ENCODE measurements at places on chromosomes 7 and 10.

- DNase-seq = no peak
These were observed 21.5 kb upstream of the SMKR1 start for GRCh38 chr7:129480674-129481363.

DNA sequence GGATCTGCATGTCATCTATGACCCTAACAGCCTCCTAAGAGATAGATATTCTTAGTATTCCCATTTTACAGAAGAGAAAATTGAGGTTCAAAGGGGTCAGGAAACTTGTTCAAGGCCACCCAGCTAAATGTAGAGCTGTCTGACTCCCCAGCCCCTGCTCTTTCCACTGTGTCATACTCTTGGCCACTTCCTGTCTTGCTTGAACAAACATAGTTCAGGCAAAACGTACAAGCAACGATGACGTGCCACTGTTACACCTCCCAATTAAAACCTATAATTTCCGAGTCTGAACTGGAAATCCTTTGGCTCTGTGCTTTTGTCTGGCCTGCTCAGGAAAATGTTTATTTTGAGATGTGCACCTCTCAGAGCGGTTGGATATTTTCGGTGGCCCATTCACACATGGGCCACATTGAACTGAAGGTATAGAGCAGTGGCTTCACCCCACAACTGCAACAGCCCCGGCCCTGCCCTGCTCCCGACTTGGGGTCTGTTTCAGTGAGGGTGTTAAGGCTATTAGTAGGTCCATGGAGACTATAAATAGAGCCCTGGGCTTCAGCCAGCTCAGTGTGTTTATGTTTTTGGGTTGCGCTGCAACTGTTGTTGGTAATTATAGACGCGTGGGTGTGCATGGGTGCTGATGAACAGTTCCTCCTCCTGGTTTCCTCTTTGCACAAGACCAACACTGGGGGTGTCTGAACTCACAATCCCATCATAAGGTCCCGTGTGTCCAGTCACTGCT is 172.3 kb upstream of the ADO start:
- DNase-seq = no peak

DNA sequence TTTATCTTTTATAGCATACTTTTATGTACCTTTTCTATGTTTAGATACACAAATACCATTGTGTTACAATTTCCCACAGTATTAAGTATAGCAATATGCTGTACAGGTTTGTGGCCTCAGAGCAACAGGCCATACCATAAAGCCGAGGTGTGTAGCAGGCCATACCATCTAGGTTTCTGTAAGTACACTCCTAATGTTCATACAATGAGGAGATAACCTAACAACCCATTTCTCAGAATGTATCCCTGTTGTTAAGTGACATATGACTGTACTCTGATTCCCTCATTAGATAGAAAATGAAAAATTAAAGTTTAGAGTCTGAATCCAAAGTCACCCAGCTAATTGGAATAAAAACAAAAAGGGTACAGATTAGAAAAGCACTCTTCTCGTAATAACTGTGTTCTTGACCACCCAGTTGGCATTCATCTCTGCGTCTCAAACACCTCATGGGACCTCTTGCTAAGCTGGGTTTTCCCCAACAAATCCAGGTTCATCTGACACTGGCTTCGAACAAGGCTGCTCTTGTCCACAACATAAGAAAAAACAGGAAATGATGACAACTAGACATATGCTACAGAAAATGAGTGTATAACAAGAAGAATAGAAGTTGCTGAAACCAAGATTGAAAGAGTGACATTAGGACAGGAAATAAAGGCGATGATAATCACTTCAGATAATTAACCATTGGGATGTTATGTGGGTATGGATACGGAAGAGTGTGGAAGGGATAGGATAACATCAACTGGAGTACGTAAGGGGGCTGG is 1.4 kb downstream of the NDUFB8 start:
- DNase-seq = no peak

- no peak for DNase-seq
These were observed 342.6 kb upstream of the LRGUK start for GRCh38 chr7:133784486-133785001.

DNA sequence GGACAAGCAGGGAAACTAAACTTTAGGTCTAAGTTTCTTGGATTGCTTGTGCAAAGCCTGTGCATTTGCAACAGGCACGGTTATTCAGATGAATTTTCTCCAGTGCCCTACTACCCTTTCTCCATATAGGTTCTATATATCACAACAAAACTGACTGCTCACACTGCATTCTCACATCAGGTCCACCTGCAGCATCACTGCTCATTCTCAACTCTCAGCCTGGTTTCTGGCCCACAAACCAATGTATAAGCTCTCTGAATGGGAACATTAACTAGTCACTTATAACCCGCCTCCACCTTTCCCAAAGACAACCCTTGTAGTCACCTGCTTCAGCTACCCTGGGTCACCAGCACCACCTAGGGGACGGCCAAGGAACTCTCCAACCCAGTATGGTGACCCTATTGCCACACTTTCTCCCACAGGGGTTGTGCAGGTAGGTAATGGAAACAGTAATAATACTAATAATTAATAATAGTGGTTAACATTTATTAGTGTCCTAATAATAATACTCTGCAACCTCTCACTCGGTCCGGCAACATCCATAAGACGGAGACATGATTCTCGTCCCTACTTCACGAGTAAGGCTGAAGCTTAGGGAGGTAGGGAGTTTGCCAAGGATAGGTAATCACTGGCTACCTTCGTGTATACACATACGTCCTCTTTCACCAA is 97.3 kb downstream of the CLEC2L start:
- DNase-seq = no peak

DNA sequence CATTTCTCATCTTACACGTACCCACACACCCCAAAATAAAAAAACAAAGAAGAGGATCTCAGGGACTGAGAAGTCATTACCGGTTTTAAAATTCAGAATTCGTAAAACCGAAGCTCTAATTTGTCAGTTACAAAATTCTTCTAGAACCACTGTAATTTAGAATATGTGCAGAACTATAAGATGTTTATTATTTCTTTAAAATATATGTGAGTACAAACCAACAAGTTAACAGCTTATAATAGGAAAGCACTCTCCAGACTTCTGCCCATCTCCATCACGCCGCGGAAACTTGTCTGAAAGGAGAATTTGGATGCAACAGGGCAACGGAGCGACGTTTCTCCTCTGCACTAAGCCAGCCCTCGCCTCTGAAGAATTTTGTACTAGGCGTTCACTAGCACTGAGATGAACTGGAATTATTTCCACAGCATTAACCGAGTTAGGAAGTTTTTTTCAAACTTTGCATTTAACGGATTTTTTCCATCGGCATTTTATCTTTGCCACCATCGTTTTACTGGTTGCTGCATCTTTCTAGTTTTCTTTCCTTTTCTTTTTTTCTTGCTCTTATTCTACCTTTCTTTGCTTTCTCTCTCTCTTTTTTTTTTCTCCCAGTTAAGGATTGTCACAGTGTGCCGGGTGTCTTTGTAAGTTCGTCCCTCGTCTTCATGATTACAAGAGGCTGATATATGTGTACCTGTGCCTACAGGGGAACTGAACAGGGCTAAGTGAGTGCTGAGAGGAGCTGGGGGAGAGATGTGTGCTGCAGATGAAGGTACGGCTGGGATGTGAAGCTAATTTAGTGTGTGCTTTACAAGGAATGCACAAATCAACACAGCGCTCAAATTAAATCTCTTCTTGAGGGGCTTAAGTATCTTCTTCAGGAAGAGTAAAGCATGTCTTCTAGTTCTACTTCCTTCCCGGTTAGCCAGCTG is 295.9 kb upstream of the NFE2L3 start:
- no peak for DNase-seq

DNA sequence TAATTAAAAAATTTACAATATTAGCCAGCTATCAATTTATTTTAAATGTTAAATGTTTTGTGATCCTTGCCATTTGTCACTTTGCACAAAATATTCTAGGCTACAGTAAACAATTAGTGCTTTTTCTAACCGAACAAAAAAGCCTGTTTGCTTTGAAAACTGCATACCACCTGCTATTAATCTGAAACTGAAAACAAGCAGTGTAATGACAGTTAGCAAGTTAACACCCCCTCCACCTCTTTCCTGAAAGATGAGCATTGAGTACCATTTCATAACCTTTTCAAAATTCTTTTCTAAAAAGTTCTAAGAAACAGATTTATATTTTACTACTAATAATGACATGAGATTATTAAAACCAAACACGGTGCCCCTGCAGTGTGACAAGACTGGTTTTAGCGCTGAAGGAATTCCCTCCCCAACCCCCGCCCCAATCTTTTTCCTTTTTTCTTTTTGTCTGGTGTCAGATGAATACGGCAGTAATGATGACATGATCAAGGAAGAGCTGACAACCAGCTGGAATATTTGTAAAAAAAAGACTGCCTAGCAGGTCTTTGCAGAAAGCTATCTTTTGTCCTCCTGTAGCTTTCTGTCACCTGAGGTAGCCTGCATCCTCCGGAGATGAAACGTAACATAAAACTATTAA is 175.6 kb downstream of the CHCHD3 start:
- no peak for DNase-seq

DNA sequence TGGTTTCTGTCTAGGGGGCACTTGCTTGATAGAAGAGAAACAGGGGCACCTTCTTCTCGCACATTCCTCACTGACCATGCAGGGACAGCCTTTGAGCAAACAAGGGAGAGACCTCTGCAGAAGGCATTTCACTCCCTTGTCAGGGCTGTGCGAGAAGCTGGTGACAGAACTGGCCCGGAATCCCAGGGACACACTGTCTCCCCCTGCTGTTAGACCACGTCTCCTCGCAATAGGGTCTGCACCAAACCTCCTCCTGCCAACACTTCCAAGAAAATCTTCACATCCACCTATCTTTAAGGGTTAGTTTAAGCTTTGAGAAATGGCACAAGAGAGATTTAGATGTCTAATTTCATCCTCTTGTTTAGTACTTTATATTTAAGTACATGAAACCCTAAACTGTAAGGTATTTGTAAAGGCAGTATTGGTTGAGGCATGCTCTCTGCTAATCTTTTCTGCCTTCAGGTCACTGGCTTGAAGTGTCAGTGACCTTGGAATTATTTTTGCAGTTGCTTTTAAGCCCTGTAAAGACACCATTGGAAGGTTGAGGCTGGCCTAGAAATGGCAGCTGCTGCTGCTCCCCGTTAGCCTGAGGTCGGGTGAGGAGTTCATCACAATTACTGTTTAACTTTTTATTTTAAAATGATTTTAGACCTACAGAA is 37.0 kb downstream of the RBM20 start:
- no peak for DNase-seq

DNA sequence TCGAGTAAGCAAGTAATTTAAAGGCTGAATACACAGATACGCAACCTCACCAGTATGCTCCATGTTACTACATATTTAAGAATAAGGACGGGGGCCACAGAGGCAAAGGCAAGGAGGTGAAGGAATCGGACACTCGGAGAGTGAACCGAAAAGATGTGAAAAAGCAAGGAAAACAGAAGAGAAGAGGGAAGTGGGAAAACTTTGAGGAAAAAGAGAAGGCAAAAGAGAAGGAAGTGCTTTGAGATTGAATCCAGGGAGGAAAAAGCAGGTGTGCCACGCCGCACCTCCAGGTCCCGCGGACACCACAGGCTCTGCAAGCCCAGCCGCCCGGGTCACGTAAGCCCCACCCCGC is 367 bp upstream of the AVL9 start:
- DNase-seq = no peak
